ENCODE measurements at places on chromosomes 4 and X. TPM values are rescaled to one million over a fixed set of nuclear protein-coding genes. Genes with fewer than 3 reads are reported as not detected.

GRCh38 chrX:103356130-103356798 is at the start of gene TCEAL9:
Gene TCEAL9 (plus strand): TSS chrX:103356506. CDS start chrX:103357685, 1,179 bp downstream.
- no peaks in the 10 kb centered on the region for H3K36me3 ChIP-seq
- no peaks in the 10 kb centered on the region for H3K27me3 ChIP-seq
- H3K4me3 ChIP-seq: peak within 1 kb of the TSS; percentile 82

DNA sequence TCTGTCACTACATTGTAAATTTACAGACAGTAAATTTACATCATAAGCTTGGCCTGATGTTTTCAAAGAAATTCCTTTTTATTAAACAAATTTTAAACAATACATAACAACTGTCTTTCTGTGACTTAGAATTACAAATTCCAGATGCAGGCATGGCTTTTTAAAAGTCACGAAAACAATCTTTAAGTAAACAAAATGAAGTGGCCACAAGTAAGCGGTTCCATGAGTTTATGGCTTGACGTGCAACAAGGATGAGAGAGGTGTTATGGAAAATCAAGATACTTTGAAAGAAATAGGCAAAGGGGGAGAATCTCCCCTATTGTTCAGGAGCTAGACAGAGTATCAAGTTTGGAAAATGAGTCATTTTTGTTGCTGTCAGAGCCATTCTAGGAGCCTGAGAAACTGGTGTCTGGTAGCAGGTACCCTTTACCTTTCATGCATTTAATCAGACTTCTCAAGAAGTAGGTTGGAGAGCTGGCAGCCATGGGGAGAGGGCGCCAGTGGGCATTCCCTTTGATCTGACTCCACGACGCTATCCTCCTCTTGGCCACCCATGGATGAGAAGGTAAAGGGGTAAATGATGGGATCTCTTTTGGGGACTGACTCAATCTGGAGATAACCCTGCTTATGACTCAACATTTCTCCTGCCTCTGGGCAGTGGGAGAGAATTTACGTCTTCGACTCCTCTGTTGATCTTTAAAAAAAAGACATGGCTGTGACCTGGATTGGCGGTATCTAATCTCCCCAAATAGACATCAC is 217.2 kb downstream of the SPRY1 start:
- no peaks in the 10 kb centered on the region for H3K36me3 ChIP-seq
- H3K4me3 ChIP-seq: no peak overlapping the region
- H3K4me1 ChIP-seq: peaks cover 7% of the 10 kb centered on the region
- no peak overlapping the region for H3K27ac ChIP-seq
- no peak for DNase-seq

DNA sequence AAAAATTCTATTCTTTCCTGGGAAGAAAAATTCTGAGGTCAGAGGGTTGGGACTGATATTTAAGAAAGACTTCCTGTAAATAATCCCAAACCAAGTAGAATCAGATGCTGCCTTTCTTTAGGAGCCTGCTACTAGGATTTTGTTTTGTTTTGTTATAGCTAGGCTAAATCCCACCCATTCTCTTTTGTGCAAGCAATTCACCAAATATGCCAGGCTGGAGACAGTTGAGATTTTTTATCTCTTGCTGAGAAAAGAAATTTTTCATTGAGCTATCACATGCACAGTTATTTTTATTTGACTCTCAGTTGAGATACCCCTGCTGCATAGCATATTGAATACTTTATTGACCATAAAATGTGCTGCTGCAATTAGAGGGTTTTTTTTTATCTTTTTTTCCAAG is 196.0 kb downstream of the KCNIP4 start:
- no peak for DNase-seq
- H3K36me3 ChIP-seq: no peaks in the 10 kb centered on the region
- no peak overlapping the region for H3K4me3 ChIP-seq
- H3K27me3 ChIP-seq: no peaks in the 10 kb centered on the region

- no peaks in the 10 kb centered on the region for H3K27me3 ChIP-seq
- H3K36me3 ChIP-seq: no peaks in the 10 kb centered on the region
- H3K4me3 ChIP-seq: no peak overlapping the region
- DNase-seq: no peak
These were observed 52.7 kb downstream of the TBC1D9 start for GRCh38 chr4:140703463-140703862.

DNA sequence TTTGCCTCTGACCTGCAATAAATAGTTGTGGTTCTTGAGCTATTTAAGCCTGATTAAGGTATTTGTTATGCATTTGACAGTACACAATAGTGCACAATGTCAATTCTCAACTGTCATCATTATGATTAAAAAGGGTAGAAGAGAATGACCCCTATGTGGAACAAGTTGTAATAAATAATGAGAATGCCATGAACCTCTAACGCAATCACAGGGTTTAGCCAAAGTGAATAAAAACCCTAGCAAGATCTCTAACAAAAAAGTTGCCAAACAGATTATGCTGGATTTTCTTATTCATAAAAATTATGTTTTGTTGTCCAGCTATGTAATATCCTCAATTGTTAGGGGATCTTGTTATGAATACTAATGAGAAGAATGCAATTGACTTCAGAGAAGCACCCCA is 387.4 kb downstream of the GPAT3 start:
- H3K4me3 ChIP-seq: no peak overlapping the region
- H3K4me1 ChIP-seq: no peaks in the 10 kb centered on the region
- no peak for DNase-seq
- H3K27me3 ChIP-seq: no peaks in the 10 kb centered on the region
- H3K36me3 ChIP-seq: no peaks in the 10 kb centered on the region

Gene FAAH2
- total RNA-seq: 1.7 TPM

Gene SPATA4
- total RNA-seq: 61.5 TPM

- H3K36me3 ChIP-seq: no peaks in the 10 kb centered on the region
- H3K4me1 ChIP-seq: peaks cover 11% of the 10 kb centered on the region
- H3K4me3 ChIP-seq: no peak overlapping the region
These were observed 9.2 kb upstream of the MAML3 start for GRCh38 chr4:140163029-140163810.

All from testis (tissue), 5 donors.